AG10803 (cell line): ENCODE measurements at places on chromosomes 12 and 14.

- DNase-seq: no peak
Measured at GRCh38 chr12:41466802-41467201, 278.7 kb downstream of the PDZRN4 start.

- peak; percentile 84 for DNase-seq
Measured at GRCh38 chr12:101051151-101051550, 158.9 kb downstream of the SLC5A8 start.

GRCh38 chr12:115636546-115636945, 640.9 kb downstream of the MED13L start:
- DNase-seq: peak; percentile 42

DNA sequence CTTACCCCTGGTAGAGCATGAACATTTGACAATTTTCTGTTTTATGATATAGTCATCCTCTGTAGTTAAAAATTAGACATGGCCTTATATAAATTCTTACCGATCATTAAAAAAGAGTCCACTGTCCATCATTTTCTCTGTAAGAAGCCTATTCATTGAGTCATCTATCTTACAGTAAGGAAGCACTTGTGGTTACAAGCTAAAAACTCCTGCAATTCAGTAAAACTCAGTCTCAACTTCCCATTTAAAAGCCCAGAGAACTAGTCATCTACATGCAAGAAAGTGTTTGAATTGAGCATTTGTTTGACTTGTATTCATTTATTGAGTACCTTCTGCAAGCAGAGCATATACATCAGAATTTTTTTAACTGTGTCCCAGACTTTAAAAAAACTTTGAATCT, 63.3 kb downstream of the GTF2A1 start:
- no peak for DNase-seq

GRCh38 chr12:64256166-64256800, 34.2 kb upstream of the KICS2 start:
- DNase-seq: peak; percentile 59

- no peak for DNase-seq
Measured at GRCh38 chr12:122099856-122100255, 21.3 kb downstream of the MLXIP start.

- no peak for DNase-seq
Measured at GRCh38 chr12:24795699-24796347, 153.1 kb downstream of the BCAT1 start.

GRCh38 chr14:37018571-37019240, 153.7 kb downstream of the SLC25A21 start:
- no peak for DNase-seq

GRCh38 chr12:50458606-50459005, 46.2 kb upstream of the DIP2B start:
- peak; percentile 40 for DNase-seq

- DNase-seq: peak; percentile 29
Measured at GRCh38 chr14:100108840-100109593, 43.8 kb downstream of the EVL start.

- DNase-seq: peak; percentile 6
Measured at GRCh38 chr12:40137252-40137651, 31.4 kb upstream of the SLC2A13 start.

DNA sequence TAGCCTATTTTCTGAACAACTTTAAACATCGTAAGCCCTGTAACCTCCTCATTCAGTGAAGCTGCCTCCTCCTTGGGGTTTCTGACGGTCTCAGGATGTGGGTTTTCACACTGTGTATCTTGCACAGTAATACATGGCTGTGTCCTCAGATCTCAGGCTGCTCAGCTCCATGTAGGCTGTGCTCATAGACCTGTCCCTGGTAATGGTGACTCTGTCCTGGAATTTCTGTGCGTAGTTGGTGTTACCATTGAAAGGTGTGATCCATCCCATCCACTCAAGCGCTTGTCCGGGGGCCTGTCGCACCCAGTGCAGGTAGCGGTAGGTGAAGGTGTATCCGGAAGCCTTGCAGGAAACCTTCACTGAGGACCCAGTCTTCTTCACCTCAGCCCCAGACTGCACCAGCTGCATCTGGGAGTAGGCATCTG, 980.5 kb downstream of the TMEM121 start:
- DNase-seq: no peak

DNA sequence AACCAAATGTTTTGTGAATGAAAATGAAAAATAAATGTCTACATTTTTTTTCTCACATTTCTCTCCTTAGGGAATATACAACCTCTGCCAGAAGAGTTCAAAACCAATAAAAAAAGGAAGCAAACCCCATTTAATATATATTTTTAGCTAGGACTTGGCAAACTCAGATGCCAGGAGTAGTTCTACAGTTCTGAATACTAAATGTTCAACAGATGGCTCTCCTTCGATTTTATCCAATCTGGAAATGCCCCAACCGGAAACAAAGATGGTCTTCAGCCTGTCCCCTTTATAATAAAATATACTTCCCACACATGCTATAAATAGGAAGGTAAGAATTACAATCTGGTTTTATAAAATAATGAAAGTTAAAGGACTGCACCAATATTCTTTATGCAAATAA, 330.4 kb downstream of the MDGA2 start:
- DNase-seq: no peak

GRCh38 chr14:98840091-98840490, 431.9 kb downstream of the BCL11B start:
- DNase-seq: no peak

DNA sequence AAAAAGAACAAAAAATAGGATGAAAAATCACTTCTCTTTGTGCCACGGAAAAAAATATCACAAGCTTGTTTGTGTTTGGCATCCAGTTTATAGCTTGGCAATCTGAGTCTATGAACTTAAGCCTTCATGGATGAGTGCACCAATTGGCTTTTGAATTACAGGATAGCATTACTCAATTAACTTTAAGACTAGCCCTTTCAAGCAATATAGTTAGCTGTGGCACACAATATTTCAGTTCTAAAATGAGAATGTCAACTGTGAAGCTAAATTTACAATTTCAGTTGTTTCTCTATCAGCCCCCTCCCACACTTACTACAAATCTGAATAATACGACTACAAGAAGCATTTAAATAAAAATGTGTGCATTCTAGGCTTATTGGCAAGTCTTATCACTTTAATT, 8.3 kb downstream of the RERG start:
- DNase-seq: no peak

DNA sequence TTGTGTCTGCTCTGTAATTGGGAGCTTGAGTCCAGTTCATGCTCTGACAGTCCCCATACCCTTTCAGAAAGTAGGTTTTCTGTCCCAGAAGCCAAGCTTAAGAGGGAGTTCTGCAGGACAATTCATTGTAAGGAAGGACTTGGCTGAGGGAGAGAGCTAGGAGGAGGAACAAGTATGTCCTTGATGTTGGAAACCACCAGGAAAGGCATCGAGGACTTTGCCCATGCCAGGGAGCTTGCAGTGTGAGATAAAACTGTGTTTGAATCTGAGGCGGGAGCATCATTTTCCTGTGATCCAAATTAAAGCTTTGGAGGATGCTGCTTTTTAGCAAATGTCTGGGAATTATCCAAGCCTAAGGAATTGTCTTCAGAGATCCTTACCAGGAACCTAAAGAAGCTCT, 175.3 kb downstream of the EMP1 start:
- no peak for DNase-seq

GRCh38 chr12:10632226-10632625, 18.8 kb upstream of the MAGOHB start:
- DNase-seq: peak; percentile 81

- no peak for DNase-seq
Measured at GRCh38 chr14:72975770-72976169, 49.5 kb downstream of the DCAF4 start.

- no peak for DNase-seq
Measured at GRCh38 chr14:103697603-103698379, 17.5 kb downstream of the XRCC3 start.

DNA sequence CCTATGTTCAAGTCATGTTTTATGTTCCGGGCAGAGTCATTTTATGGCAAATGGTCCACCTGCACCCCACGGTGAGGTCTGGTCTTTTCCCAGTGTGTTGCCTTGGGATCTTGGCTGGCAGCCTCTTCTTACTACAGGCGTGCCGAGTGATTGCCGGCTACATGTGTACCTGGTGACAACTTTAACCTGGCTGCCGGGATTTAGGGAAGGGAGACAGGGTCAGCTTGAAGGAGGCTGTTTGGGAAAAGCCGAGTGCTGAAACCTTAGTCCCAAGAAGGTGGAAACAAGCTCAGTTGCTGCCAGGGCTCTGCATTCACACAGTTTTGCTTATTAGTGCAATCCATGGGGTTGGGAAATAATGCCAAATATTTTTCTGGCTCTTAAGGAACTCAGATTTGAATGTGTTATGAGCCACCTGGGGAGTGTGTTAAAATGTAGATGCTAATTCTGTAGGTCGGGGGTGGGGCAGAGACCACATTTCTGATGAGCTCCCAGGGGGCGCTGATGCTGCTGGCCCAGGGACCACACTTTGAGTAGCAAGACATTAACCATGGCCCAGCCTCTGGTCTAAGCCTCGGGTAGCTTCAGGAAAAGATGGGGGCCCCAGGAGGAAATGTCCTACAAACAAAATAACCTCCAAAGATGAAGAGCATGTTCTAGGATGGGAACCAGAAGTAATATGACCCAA, 179.6 kb downstream of the TBX5 start:
- no peak for DNase-seq

- peak; percentile 48 for DNase-seq
Measured at GRCh38 chr12:121916719-121917118, 1.7 kb upstream of the CFAP251 start.

GRCh38 chr12:19428246-19428645, 11.0 kb upstream of the AEBP2 start:
- DNase-seq: peak; percentile 69

GRCh38 chr12:78419513-78419912, 445.1 kb upstream of the SYT1 start:
- no peak for DNase-seq

DNA sequence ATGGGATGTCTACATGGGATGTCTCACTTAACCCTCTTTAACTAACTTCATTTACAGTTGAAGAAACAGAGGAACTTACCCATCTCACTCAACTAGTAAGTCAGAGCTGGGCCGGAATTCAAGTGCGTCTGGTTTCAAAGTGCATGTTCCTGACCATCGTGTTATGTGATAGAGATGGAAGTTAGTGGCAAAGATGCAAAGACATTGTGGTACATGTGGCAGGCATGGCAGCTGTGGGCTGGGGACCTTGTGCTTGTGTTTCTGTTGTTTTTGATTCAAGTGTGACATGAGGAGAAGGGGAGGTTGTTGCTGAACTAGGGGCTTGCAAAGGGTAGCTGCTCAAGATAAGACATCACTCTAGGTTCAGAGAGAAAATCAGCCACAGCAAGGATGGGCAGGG, 2.3 kb upstream of the KRT74 start:
- no peak for DNase-seq

DNA sequence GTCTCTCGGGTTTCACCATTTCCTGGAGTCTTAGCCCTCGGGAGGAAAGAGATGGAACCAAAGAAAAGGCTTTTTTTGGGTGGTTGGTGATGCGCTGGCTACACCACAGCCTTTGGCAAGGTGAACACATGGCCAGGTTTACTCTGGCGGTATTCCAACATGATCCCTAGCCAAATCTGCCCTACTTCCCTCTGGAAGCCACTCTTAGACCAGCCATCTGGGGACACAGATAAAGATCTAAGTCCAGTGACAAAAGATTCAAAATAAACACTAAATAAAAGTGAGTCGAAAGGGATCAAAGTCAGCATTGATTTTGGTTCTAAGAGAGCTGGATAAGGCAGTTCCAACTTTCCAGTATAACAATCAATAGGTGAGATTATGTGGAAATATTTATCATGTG, 694.5 kb downstream of the VRK1 start:
- no peak for DNase-seq

DNA sequence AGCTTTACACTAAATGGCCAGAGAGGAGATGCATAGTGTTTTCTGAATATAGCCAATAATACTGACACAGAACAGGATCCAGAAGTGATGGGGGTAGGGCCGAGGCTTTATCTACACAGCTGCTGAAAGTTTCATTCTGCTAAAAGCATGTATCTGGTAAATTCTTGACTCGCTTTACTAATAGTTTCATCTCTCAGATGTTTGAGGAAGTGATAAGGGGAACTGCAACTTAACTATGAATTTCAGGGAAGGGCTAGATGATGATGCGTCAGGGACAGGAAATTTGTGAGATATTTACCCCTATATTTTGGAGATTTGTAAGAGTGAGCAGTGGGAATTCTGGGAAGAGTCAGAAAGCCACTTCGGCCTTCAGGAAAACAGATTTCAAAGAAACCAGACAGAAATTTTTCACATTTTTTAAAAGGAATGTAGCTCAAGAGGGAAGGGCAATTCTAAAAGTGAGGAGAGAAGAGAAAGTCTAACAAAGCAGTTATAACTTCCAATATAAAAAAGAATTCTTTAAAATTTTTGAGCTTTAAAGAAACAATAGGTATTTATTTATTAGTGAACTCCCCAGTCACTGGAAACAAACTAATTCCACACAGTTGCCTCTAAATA, 243.1 kb downstream of the BCAT1 start:
- DNase-seq: peak; percentile 2

DNA sequence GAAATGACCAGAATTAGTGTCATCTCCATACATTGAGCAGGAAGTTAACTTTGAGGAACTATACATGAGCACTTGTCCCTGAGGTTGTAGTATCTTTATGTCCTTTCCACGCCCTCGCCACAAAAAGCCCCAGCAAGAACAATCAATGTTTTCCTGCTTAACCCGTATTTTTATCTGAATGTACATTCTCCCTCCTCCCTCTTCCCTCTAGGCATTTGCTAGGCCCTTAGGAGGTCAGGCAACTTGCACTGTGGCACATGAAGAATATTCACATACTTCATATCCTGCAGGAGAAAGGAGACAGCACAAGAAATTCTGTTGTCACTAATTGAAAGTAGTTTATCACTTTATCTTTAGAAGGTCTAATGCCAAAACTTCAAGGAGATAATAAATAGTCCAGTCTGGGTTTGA, 18.1 kb upstream of the DUSP6 start:
- DNase-seq: no peak

- DNase-seq: peak; percentile 61
Measured at GRCh38 chr12:90974286-90974685, 19.3 kb upstream of the CCER1 start.

DNA sequence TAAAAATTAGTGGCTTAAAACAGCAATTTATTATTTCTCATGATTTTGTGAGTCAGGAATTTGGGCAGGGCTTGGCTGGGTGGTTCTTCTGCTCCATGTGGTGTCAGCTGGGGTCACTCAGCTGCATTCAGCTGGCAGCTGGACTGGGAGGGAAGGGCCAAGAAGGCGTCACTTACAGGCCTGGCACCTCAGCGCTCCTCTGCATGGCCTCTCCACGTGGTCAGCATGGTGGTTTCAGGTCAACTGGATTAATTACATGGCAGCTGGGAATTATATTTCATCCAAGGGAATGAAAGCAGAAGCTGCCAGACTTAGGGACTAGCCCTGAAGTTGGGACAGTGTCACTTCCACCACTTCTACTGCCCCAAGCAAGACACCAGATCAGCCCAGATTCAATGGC, 27.5 kb upstream of the IRF2BPL start:
- DNase-seq: no peak
